ENCODE measurements at places on chromosomes 12 and 14.

GRCh38 chr14:19743256-19743655, at the start of gene OR4Q3:
TSS of gene OR4Q3 (plus strand) at chr14:19743571.
- DNase-seq = no peak

DNA sequence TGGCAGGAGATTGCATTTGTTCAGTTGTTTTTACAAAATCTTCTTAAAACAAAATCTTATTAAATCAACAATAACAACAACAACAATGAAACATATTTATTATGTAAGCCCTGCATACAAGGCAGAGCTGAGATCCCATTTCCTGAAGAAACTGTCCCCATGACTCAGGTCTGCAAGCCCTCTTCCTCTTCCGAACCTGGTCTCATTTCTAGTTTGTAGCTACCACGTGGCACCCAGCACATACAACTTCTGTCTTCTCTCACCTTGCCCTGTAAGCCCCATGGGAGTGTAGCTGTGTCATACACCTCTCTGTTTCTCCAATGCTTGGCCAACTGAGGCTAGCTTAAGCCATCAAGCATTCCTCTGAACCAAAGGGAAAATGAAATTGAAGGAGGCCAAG, 106.4 kb downstream of the SLC8A3 start:
- DNase-seq = no peak

- no peak for DNase-seq
These were observed 34.6 kb downstream of the LTBP2 start for GRCh38 chr14:74577247-74577947.

DNA sequence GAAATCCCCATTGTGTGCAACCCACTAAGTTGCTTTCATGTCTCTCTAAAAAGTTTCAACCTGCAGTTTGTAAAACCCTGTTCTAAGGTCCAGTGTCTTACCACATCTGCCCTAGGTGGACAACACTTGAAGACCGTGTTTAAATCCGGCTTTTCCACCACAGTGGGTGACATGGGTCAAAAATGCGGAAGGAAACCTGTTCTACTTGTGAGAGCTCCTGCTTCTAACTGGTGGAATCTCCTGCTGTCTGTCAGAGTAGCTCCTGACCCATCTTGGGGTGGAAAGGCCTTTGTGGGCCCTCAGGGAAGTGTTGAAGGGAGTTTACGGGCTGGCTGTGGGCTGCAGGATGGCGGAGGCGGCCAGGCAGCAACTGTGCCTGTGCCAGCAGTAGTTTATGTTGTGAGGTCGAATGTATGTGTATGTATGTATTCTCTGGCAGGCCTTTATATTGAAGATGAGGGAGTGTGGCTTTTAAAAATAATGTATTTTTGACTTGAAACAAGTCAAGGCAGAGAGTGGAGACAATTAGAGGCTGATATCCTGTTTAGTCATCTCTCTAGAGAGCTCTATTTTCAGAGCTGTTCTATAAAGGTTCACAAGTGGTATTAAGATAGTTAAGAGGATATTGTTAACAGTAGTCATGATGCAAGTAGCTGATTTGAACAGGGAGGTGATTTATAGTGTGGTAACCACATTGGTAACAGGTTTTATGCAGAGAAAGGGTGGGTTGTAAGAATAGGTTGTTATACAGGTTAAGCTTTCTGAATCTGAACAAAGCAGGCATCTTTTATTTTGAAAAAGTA, 67.0 kb downstream of the PRKCH start:
- peak; percentile 64 for DNase-seq

GRCh38 chr12:6745741-6746525, 7.0 kb downstream of the MLF2 start:
- no peak for DNase-seq

GRCh38 chr12:57868851-57869268, 22.3 kb upstream of the CTDSP2 start:
- DNase-seq = no peak

- DNase-seq = no peak
These were observed 226.9 kb downstream of the EPS8 start for GRCh38 chr12:15562263-15562662.

DNA sequence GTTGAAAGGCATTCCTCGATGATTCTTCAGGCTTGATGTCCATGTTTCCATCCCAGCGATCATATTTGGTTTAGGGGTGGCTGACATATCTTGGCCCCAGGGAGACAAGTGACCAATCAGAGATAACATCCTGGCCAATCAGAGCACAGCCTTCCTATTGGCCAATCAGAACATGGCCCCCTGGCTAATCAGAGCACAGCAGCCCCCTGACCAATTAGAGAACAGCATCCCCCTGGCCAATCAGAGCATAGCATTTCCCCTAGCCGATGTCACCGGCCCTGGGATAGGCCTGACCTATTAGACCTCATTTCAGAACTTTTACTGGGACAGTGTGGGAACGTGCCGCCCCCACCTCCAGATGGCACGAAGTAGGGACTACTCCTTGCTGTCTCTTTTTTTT, 182.2 kb downstream of the AACS start:
- no peak for DNase-seq

DNA sequence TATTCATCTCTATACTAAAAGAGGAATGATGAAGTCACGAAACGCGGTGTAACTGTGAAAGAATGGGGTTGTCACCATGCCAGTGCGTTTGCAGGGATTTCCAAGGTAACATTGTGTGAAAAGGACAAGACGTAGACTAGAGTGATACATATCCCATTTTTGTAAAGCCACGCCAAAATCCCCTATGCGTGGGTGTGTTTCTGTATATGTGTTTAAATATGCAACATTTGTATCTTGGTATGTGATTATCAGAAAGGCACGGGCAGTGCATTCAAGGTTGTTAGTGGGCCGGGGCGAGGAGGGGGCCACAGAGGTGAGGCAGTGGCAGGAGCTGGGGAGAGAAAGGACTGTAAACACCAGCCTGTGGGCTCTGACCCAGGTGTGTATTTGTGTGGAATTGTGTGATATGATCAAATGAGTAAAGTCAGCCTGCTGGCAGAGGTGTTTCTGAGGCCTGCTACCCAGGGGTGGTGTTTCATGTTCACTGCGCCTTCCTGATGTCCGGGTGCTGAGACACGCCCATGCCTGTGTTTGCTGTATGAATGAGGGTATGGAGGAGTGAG, 137.8 kb downstream of the ADGRD1 start:
- DNase-seq = no peak

All from CD8-positive, alpha-beta T cell (primary cell).